ELR (cell line): ENCODE measurements at places on chromosomes 7 and 10.
A peak's percentile ranks its signal among the peaks of the same experiment; 100 is the strongest.

- no peak for DNase-seq
Observed at GRCh38 chr10:70586348-70586930, 16.1 kb downstream of the PRF1 start.

DNA sequence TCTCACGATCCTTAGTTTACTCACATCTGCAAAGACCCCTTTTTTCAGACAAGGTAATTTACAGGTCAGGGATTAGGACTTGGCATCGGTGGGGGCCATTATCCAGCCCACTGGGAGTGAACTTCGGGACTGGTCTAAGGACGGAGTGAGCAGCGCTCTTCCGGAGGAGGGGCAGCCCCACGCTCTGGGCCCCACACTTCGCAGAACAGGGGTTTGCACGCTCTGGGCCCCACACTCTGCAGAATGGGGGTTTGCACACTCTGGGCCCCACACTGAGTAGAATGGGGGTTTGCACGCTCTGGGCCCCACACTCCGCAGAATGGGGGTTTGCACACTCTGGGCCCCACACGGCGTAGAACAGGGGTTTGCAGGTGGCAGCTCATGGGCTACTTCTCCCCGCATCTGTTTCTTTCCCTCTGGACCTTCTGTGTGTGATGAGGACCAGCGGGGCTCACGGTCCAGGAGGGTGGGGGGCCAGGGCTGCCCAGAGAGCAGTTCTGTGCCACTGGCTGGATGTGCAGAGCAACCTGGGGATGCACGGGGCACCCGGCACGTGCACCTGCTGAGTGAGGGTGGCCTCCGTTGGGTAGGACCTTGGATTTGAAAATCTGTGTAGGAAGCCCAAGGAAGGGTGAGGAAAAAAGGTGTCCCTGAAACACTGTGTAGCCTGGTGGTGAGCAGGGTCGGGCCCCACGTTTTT, 134.8 kb downstream of the WDR37 start:
- DNase-seq = no peak

DNA sequence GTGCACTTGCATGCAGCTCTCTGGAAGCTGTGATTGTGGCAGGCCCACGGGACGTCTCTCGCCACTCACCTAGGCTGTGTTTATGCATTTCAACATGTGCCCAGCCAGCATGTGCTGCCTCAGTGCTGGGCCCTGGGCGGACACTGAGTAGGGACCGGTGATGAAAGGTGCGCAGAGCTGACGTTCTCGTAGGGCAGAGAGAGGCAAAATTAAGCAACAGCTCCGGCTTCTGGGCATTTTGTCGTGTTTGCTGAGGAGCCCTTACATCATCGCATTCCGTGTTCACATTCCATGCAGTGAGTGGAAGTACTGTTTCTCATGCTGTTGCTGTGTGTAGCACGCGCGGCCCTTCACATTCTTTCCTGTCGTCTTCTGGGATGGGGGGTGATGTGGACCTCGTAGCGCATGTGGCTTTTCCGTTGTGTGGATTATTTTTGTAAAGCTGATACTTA, 50.5 kb downstream of the PRF1 start:
- DNase-seq = peak; percentile 76

DNA sequence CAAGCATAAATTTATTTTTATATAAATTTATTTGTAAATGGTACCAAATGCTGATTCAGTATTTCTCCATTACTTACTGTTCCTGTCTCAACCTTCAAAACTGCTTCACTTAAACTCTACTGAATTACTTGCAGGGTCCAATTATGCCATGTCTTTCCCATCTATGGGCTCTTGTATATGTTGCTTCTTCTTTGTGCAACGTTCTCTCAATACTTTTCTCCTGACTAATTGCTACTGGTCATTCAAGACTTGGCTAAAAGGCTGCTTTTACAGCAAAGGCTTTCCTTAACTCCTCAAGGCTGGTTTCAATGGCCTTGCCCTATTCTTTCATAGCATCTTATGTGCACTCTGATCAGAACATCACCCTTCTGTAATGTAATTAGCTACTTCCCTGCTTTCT, 67.9 kb downstream of the RNLS start:
- DNase-seq = no peak

DNA sequence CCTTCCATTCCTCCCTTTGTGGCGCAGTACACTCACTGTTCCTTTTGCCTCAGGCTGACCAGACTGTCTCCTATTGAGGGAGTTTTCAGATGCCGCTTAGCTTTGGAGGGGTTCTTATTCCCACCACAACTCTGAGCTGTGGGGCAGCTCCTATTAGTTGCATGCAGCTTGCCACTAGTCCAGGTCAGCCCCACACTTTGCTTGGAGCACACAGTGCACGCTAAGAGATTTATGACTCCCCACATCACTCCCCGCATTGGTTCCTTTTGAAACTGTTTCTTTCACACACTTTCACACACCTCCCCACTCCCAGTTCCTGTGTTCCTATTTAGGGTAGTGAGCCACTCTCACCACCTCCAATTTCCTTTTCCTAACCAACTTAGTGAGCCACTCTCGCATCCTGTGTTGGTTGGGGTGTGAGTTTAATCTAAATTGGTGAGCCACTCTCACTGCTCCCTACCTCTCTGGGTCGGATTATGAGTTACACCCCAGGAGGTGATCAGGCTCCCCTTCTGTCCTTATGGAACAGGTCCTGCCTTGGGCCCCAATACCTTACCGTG, 10.4 kb upstream of the ZNF485 start:
- DNase-seq = peak; percentile 16

GRCh38 chr7:4663239-4664018, 18.7 kb upstream of the FOXK1 start:
- no peak for DNase-seq

DNA sequence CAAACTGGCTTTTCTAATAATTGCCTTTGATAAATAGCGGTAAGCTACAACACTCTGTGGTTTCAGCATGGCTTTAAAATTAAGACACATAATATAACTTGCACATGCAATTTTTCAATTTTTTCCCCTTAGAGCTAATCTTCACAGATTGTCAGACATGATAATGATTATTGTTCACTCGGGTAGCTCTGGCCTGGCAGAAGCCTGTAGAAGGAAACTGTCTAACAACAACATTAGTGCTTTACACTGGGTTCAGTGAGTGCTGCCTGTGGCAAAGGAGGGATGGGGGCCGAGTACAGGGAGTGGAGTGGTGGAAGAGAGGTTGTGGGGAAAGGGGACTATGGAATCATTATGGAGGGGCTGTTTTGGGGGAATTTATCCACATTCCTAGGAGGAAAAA, 67.2 kb upstream of the AUTS2 start:
- no peak for DNase-seq

GRCh38 chr7:80781561-80781979, 137.3 kb downstream of the SEMA3C start:
- DNase-seq = peak; percentile 80

- peak; percentile 35 for DNase-seq
Observed at GRCh38 chr10:79404231-79404609, 41.2 kb downstream of the ZCCHC24 start.

- no peak for DNase-seq
Observed at GRCh38 chr7:38907066-38907465, 1.9 kb downstream of the VPS41 start.

- peak; percentile 60 for DNase-seq
Observed at GRCh38 chr7:1027242-1028043, 16.9 kb upstream of the GPR146 start.
